ENCODE measurements at places on chromosomes 12 and 14.
A peak's percentile ranks its signal among the peaks of the same experiment; 100 is the strongest.

GRCh38 chr12:52043386-52044212 is 7.6 kb upstream of the NR4A1 start:
- no peak for DNase-seq

DNA sequence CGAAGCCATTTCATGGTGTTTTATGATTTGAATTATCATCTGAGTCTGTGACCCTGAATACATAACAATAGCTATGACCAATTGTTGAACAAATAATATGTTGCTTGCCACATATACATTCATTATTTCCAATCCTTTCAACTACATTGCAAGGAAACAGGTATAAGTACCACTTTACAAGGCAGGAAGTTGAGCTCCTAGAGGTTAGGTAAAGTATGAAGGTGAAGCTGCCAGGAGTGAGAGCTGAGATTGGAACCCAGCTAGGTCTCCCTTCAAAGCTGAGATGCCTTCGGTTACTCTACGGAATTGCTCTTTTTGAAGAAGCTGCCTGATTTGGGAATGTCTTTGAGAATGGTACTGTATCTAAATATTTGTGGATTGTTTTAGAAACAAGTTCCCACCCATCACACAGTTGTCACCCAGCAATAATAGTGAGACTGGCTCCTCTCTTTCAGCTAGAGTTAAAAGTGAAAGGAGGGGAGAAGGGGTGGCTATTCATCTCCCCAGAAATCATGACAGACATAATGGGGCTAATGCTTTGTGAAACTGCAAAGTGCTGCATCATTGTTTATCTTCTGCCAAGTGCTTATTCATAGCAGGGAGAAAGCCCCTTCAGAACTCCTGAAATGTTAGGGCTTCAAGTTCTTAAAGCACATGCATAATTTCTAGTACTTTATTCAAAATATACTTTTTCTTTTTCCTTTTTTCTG is 75.9 kb upstream of the AMIGO2 start:
- DNase-seq, result peak; percentile 28

DNA sequence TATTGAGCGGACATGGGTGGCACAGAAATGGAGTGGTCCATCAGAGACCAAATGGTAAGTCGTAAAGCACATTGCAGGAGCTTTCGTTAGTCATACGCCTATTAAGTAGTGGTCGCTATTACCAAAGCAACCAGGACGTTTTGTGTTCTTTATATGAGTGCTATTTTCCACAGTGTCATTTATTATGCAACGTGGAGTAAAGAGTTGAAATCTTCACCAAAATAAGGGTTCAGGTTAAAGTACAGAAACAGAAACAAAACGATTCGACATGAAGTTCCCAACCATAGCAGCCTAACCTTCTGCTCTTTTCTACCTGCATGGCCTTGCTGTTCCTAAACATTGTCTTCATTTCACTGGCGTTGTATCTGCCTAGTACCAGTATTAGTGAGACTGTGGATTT is 20.1 kb upstream of the FGD4 start:
- no peak for DNase-seq

DNA sequence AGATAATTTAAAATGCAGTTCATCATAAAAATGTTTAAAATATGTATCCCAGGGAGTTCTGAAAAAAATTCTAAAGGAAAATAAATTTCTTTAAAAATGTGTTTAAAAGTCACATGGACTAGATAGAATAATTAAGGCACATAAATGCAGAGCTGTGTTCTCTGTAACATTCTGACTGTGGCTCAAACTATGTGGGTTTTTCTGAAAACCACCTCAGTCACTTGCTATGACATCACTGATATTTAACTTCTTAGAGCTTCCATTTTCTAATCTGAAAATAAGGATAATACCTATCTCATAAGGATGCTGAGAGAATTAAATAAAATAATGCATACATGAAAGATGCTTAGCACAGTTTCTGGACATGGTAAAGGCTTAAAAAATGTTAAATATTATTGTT is 107.3 kb downstream of the SLC41A2 start:
- no peak for DNase-seq

GRCh38 chr14:90851327-90852036 is 35.3 kb upstream of the TTC7B start:
- no peak for DNase-seq
